ENCODE measurements at places on chromosomes 4 and X.

GRCh38 chr4:26821677-26822503 lies 38.8 kb upstream of the STIM2 start:
- peak; percentile 74 for DNase-seq

DNA sequence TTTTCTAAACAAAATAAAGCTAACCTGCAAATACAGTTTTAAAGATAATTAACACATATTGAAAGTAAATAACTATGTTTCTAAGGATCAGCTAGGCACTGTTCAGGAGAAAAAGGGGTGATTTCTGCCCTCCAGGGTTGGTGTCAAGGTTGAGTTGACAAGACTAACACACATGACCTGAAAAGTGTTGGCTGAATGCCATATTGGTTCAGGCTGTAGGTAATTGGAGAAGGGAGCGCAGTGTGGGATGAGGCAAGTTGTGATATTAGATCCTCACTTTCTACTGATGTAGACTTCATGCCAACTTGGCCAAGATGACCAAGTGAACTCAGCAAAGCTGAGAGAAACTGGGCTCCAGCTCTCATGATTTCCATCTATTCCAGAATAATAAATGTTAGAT lies 42.2 kb downstream of the PPM1K start:
- DNase-seq = no peak

- DNase-seq = peak; percentile 99
These were observed 153.8 kb upstream of the AGA start for GRCh38 chr4:177596035-177596434.

DNA sequence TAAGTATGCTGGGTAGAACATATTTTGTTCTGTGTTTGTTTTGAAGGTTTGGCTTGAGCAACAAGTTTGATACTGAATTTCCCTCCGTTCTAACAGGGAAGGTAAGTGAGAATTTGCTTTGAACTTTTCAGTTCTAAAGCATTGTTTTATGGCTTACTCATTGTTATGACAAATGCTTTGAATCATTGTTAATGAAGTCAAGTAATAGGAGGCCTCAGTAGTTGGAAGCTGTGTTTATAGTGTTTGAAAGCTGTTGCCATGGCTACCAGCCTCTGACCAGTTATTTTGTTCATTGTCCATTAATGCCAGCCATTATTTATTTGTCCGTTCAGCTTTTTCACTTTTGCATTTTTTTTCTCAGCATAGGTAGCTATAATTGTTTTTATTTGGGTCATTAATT lies 14.4 kb downstream of the CHIC1 start:
- DNase-seq = no peak

GRCh38 chr4:136599890-136600289 lies 932.4 kb downstream of the PCDH18 start:
- no peak for DNase-seq

GRCh38 chrX:21225643-21226042 lies 148.6 kb upstream of the CNKSR2 start:
- no peak for DNase-seq

DNA sequence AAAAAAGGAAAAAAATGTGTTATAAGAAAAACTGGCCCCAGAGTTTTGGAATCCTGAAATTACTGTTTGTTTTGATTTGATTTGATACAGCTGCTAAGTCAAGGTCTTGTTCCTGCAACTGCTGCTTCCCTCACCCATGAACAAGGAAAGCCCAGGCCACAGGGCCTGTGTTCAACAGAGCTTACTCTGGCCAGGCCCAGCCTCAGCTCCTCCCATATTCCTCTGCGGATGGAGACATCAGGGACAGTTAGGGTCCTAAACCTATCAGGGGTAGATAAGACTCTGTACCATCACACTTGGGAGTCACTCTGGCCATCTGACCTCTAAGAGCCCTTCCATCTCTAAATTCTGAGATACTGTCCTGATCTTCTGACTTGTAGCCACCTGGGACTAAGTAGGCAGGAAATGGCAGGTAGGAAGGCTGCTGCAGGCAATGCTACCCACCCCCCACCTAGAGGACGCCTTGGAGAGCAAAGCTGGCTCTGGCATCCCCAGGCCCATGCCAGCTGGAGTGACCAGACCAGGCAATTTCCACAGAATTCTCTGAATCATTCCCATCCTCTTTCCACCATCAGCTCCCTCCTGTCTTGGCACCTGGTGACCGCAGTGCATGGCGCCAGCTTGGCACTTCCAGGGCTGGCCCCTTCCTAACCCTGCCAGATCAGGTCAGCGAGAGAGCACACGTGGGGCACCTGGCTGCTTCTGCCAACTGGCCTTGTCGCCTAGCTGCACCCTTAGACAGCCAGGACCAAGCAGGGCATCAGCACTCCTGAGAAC lies 58.0 kb upstream of the TMEM33 start:
- DNase-seq = no peak

DNA sequence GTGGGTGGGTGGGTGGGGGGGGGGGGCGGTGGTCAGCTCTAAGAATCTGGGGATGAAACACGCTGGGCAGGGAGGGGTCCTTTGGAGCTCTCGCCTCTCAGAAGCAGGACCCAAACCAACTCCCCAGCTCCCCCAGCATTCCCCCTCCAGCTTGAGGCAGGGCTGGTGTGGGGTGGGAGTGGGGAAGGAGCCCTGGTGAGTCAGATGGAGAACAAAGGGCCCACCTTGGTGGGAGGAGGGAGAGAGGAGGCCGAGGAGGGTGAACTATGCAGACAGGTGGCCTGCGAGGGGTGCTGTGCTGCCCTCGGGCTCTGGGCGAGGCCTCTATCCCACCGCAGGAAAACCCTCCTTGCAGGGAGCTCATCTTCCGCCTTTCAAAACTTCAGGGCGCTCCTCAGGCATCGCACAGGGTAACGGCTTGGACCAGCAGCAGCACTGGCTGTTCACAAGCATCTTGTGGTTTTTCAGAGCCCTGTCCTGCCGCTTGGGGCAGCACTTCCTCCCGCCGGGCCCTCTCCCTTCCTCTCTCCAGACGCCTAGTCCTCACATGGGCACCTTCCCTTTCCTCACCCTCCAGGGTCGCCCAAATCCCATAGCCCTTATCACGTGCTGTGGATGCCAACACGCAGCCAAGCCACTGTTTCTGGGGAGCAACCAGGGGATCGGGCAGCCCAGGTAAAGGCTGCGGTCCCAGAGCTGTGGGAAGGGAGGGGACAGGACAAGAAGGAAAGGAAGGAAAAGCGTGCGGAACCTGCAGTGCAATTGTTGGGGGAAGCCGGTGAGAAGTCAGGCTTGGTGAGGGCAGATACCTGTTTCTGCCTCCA lies 34.0 kb upstream of the GRPEL1 start:
- DNase-seq = peak; percentile 90

DNA sequence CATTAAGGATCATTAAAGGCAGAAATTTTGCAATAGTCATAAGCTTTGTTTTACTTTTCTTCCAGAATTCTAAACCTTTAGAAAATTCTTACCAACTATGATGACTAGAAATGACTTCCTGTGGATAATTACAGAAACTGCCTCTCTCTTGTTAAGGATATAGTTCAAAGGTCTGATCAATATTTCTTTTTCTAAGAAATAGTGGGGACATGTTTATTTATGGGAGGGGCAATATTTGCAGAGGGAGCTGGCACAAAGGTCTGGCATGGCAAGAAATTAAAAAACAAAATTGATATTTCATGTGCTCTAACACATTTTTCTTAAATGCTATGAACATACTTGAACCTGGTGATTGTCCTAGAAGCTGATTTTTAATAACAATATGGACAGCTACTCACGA lies 448.9 kb downstream of the KCTD8 start:
- DNase-seq = no peak

DNA sequence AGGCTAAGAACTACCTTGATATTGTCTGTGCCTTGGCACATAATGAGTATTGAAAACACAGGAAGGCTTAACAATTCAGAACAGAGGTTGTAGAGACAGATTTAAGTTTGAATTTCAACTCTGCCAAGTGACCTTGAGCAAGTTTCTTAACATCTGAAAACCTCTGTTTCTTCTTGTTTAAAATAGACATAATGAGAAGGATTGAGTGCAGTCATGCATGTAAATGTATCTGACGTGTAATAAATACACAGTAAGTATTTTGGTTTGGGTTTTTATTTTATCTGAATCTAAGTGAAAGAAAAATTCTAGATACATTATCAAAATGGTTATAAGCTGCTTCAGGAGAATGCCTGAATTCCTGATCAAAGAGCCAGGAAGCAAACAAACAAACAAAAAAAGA lies 111.9 kb downstream of the ANXA5 start:
- no peak for DNase-seq

GRCh38 chr4:159049780-159050375 lies 53.0 kb upstream of the RAPGEF2 start:
- DNase-seq = no peak

- DNase-seq = peak; percentile 57
These were observed 1.7 kb upstream of the ABRAXAS1 start for GRCh38 chr4:83486457-83487129.

DNA sequence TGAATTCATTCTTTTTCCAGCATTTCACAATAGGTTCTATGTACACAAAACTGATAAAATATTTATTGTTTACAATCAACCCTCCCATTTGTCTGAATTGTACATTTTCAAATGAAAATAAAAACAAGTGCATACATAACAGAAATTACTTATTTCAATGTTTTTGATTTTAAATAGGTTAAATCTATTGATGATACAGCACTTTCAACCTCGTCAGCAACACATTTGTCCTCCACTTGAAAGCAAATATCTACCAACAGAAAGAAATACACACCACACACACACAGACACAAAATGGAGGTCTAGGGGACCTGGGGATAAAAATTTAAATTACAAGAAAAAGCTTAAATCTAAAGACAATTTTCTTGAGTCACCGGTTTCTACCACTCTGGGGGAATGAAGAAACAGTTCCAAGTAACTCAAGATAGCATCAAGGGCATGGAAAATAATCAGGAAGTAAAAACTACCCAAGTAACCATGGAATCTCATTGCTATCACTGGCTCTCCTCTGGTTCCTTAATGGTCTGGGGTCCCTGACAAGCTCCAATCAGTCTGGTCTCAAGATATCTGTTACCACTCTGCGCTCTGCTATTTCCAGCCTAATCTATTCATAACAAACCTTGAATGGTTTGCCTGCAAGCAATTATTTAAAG lies 27.6 kb downstream of the ANKRD17 start:
- DNase-seq = no peak

GRCh38 chr4:126691797-126692196 lies 941.0 kb upstream of the INTU start:
- DNase-seq = no peak

DNA sequence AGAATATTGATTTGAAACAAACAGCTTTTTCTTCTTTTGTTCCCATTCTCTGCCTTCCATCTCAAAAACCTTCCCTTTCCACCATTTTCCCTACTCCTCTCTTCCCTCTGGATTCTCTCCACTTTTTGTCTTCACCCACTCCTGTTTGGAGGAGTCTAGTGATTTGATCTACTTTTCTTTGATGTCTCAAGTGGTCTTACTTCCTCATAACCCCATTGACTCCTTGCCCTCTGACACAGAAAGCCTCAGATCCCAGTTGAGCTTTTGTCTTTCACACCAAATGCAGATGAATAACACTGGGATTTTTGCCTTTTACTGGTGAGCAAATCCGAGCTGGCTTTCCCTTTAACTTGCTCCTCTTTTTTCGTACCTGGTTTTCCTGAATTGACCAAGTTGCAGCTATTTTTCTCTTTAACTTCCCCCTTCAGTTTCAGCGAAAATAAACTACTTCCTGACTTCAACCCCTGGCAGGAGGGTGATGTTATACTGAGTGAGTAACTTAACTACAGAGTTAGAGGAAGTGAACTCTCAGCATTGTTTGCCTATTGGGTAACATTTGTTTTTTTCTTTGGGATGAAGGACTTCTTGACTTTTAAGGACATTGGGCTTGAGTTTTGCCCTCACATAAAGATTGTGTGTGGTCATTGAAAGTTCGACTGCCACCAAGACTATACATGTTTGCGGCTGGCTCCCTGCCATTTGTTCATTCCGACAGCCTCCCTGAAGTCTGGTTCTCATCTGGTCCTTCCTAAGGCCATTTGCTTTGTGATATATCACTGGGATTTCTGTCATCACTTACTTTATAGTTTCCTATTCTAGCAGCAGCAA lies 392.8 kb upstream of the NR3C2 start:
- DNase-seq = no peak

- DNase-seq = peak; percentile 76
These were observed 1.3 kb upstream of the OTUD5 start for GRCh38 chrX:48958635-48959094.

GRCh38 chr4:56434599-56435139 lies 746 bp downstream of the PPAT start:
- DNase-seq = peak; percentile 96

GRCh38 chr4:155745984-155746383 lies 12.8 kb upstream of the GUCY1B1 start:
- DNase-seq = no peak

DNA sequence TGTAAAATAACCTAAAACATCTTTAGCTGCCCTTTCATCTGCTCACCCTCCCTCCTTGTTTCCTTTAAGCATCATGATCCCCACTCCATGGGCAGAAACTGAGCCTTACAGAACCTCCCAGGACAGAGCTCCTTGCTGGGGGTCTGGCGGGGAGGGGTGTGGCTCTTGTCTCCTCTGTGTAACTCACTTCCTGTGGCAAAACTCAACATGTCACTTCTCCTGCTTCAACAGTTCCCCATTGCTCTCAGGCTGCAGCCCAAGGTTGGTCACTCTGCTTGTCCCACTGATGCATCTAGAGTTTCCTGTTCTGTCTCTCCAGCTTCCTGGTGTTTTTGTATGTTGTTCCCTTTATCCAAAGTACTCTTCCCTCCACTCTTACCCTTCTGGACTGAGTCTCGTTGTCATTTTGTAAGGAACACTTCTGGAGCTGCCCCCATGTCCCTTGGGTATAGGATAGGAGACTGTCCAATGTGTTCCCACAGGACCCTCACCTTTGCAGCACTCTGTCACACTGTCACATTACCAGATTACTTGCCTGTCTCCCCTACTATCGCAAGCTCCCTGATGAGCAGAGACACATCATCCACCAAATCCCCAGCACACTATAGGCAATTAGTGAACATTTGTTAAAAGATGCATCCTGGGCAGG lies 19.6 kb downstream of the TMEM31 start:
- DNase-seq = peak; percentile 69

DNA sequence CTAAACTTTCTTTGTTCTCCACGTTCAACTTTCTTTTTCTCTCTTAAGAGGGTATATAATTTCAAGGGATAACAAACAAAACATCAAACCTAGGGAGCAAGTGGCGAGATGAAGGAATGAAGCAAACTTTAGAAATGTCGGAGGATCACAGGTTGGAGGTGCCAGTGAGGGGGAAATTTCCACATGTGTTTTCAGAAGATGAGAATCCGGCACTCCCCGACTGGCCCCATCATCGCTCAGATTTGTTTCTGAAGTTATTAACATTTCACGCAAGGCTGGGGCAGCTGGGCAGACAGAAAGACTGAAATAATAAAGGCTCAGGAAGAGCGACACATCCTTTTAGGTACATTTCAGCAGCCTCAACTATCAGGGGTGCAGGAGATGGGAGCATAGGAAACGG lies 134.9 kb downstream of the SMIM20 start:
- DNase-seq = no peak

GRCh38 chr4:99811850-99812249 lies 4.8 kb upstream of the DAPP1 start:
- no peak for DNase-seq
